ENCODE measurements at places on chromosomes 2 and 18.

DNA sequence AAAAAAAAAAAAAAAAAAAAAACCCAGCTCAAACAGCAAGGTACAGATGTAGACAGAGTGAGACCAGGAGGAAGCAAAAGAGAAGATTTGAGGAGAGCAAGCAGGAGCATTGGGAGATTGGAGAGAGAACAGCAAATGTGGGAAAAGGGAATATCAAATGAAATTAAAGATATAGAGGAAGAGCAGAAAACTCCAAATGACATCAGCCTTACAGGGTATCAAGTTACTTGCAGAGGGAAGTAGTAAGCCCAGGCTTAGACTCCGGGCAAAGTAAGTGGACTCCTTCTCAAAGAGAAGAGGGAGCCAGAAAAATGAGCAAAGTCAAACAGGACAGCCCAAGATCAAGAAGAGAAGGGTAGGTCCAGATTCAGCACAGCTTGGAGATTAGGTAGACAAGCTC is 93.3 kb upstream of the PPP1CB start:
- peak; percentile 64 for DNase-seq

GRCh38 chr2:19351899-19352697 is 6.3 kb downstream of the OSR1 start:
- DNase-seq, result no peak

DNA sequence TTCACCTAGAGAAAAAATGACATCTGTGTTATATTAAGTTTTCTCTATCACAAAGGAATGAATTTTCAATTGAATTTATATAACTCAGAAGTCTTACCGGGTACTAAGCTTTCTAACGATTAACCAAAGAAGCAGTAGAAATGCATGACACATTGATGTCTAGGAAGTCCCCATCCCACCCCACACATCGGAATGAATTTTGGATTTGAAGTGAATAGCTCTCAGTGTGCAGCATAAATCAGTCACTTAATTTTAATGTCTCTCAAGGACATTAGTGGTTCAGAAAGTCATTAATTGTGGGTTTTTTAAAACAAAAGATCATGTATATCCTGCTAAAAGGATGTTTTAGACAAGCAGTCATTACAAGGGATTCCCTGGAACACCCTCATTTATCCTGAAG is 141.4 kb upstream of the PIEZO2 start:
- DNase-seq, result no peak

DNA sequence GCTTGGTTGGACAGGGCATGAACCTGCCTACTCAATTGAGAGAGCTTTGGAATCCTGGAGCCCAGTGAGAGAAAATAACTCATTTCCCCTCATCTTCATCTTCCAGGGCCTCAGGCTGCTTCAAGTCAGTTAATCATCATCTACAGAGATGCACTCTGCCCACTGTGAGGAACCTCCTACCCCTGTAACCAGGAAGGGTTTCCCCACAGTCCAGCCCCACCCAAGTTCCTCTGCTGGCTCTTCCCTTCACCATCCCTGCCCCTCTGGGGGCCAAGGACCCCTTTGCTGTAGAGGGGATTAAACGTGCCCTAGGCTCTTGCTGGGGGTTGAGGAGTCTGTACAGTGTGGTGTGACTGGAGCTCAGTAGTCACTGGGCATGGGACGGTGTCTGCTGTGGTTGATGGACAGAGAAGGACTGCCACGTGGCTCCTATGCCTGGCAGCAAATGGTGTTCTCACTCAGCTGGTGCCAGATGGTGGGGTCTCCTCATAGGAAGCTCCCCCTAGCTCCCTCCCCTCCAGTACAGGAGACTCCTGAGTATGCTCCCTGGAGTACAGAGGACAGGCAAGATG is 29.5 kb upstream of the LGALSL start:
- no peak for DNase-seq

DNA sequence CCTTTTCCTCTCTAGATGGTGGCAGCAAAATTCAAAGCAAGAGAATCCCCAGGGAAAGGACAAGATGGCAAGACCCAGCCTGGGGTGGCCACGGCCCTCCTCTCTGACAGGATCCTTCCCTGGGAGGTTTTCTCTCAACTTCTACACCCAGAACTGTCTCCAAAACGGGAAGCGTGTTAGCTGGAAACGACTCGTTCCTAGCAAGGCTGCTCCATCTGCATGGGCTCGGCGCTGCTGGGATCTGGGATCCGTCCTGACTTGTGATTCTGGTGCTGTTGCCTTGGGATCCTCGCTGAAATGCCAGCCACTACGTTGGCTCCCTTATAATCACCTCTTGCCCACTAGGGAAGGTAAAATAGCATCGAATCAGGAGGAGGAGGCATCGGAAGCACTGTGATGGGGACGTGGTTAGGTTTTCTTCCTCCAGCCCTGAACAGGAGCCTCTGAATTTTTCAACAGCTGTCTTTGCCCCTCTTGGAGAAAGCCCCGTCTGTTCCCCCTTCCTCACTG is 514.8 kb upstream of the MYT1L start:
- DNase-seq, result no peak

DNA sequence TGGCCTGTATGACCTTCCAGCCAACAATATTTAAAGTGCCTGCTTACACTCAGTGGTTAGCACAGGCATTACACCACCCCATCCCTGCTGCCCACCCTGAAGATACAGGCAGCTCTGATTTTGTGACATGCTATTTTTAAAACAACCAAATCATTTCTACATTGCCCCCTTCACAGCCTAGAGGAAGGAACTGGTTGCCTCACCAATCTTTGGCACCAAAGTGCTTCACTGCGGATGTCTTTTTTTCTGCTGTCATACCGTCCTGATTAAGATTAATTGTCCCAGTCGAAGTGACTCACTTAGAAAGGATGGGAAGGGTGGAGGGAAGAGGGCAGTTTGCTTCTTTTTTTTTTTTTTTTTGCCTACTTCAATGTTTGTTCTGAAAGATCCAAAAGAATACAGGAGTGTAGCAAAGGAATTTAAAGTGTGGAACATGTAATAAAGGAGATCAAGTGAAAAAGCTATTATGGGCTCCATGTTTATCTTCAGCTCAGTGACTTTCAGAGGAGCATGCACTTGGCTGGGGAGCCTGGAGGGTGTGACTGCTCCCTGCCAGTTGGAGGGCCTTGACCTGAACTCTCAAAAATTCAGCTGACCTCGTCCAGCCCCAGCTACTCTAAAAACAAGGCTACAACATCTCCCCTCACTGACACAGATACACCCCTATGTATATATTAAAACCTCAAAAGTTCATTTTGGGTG is 501.1 kb upstream of the TNP1 start:
- DNase-seq, result peak; percentile 76

GRCh38 chr2:240888130-240888889 is 7.6 kb downstream of the MAB21L4 start:
- no peak for DNase-seq

- DNase-seq, result no peak
These were observed 215.1 kb upstream of the KLHL29 start for GRCh38 chr2:23169896-23170295.

DNA sequence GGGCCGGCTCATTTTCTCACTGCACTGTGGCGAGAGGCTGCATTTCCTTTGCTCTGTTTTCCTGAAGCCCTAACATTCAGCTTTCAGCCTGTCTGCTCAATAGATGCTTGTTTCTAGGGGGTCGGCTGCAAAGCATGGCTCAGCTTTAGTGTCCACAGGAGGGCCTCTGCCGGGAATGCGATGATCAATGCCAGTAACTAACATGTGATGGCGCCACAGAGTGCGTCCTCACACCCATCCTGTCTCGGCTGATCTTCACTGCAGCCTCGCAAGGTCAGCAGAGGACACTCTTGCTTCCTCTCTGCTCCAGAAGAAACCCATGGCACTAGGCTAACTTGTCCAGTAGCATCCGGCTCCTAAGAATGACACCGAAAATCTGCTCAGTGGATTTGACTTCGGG is 156.4 kb upstream of the PXDN start:
- DNase-seq, result no peak

DNA sequence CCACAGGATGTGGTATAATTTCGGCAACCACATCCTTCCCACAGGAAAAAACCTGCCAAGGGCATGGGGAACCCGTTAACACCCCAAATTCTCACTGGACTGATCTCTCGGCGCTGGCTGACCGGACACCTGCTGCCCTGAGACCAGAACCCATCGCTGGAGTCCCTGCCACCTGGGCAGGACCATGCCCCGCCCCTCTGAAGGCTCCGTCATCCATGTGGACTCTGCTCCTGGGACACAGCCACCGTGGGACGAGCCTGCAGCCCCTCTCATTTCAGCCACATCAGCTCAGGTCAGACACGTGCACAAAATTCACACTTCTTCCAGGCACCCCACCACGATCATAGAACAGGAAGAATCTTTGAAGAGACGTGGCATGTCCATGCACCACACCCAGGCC is 108.2 kb downstream of the ZNF516 start:
- DNase-seq, result no peak

GRCh38 chr2:168663993-168664392 is 138.4 kb upstream of the NOSTRIN start:
- DNase-seq, result peak; percentile 22

- peak; percentile 14 for DNase-seq
These were observed 61.3 kb upstream of the CSRNP3 start for GRCh38 chr2:165408186-165408585.

DNA sequence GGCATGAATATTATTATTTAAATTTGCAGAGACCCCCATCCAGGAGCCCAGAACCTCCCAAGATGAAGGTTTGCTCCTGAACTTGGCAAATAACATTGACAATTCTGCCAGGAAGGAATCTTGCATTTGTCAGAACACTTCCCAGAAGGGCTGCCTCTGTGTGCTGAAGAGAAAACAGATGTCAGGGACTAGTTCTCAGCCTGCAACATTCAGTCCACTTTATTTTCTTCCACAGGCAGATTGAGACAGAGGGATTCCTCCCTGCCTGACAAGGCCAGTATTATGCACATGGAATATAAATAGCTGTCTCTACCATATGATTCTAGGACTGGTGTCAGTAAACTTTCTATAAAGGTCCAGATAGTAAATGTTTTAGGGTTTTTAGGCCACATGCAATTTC is 171.5 kb upstream of the SIX2 start:
- DNase-seq, result peak; percentile 60

DNA sequence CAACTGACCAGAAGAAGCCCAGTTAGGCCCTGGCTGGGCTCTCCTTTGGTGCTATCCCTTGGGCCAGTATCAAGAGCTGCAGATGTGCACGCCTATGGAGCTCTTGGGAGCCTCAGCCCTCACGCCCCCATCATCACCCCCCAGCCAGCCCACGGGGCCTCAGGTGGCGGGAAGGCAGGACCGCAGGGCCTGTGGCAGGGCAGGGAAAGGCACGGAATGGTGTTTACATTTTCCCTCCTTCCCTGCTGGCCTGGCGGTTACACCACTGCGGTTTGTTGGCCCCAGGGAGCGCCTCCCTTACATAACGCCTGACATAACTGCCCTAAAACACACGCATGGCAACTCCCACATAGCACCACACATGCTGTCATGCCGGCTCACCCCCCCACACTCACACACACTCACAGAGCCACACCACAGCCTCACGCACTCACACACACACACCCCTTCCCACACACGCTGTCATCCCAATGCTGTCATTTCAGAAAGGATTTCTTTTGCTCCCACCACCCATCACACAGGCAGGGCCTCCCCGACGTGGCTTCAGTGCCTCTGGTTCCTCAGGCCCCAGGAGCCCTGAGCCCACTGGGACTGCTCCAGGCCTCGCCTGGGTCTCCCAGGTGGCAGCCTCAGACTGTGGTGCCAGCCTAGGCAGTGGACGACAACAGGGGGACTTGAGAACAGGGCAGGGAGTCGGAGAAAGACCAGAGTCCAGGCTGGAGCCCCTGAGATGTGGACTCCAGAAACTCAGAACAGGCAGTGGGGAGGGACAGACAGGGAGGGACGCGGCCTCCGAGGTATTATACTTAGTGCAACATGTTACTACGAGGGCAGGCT is 15.7 kb downstream of the ZFP36L2 start:
- DNase-seq, result peak; percentile 80

- DNase-seq, result no peak
These were observed 53.8 kb upstream of the TMEM163 start for GRCh38 chr2:134772493-134773169.

DNA sequence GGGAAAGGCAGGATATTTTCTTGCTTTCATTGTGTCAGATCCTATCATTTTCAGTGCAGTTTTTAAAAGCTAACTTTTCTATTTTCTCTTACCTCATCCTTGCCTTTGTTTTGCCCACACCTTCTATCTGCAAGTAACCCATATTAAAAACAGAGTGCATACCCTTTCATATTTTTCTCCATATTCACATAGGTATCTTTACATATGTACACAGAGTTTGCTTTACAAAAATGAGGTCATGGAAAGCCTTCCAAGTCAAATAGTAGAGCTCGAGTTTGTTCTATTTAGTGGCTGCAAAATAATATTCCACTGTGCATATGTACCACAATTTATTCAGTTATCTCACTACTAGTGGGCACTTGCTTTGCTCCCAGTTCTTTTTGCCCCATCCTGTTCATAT is 3.9 kb upstream of the DHRS9 start:
- DNase-seq, result no peak

DNA sequence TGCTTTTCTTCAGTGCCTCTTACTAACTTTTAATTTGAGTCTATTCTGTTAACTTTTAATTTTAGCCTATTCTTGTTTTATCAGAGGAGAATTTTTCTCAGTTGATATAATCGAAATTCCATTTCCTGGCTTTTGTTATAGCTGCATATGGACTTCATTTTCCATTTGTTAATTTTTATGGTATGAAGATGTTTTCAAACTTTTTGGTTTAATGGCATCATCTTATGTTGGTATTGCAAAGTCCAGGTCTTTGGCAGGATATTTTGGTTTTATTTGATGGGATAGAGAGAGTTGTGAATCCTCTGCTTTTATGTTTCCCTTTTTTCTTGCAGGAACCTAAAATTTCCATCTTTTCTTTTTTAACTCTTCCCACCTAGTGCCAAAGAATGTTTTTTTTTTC is 70.9 kb upstream of the RAPGEF4 start:
- DNase-seq, result no peak

DNA sequence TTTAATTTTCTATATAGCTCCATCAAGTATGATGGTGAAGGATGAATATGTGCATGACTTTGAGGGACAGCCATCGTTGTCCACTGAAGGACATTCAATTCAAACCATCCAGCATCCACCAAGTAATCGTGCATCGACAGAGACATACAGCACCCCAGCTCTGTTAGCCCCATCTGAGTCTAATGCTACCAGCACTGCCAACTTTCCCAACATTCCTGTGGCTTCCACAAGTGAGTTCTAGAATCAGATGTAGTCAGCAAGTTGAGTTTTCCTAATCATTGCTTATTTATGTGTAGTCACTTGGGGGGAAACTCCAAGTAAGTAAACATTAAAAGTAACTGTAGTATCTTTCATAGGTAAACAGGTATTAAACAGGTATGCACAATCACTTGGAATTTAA is 24.8 kb downstream of the SMAD4 start:
- no peak for DNase-seq

DNA sequence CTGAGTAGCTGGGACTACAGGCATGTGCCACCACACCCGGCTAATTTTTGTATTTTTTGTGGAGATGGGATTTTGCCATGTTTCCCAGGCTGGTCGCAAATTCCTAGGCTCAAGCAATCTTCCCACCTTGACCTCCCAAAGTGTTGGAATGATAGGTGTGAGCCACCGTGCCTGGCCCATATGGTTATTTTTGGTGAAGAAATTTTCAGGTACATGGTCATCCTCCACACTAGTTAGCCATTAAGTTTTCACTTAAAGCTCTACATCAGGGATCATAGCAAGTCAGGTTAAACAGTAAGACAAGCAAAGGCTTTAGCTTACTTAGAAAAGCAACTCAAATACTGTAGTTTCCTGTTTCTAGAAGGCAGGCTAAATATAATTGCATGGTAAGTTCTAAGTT is 104.3 kb upstream of the GRB14 start:
- DNase-seq, result no peak

GRCh38 chr18:75249672-75250470 is 39.3 kb downstream of the TSHZ1 start:
- no peak for DNase-seq
